Lung (tissue), 17 donors: ENCODE measurements at places on chromosomes 3 and 15. TPM values are rescaled to one million over a fixed set of nuclear protein-coding genes. Genes with fewer than 3 reads are reported as not detected.

The ACAN gene
- 0.92 TPM for total RNA-seq

The DUOXA2 gene
- 0.48 TPM for total RNA-seq

The FOXB1 gene
- not detected for total RNA-seq

- DNase-seq = no peak
Observed at GRCh38 chr15:78162038-78162437, 12.9 kb downstream of the IDH3A start.

- DNase-seq = no peak
Observed at GRCh38 chr15:36626984-36627383, 47.6 kb downstream of the CDIN1 start.
